ENCODE measurements at places on chromosomes 7 and 10.

- no peak for DNase-seq
Observed at GRCh38 chr7:25118048-25118753, 6.9 kb downstream of the CYCS start.

DNA sequence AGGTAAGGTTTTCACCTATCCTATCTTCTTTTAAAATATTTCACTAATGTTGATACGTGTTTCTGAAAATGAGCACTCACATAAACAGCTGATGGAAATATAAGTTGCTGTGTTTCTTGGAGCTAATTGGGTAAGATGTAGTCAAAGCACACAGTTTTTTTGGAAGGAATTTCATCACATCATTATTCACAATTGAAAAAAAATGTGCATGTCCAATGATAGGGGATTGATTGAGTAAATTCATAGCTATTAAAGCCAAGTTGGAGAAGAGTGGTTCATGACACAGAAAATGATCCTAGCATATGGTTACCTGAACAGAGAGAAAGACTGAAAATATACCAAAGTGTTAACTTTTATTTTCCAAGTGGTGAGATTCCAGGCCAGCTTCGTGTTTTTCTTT is 29.6 kb downstream of the GLI3 start:
- no peak for DNase-seq

DNA sequence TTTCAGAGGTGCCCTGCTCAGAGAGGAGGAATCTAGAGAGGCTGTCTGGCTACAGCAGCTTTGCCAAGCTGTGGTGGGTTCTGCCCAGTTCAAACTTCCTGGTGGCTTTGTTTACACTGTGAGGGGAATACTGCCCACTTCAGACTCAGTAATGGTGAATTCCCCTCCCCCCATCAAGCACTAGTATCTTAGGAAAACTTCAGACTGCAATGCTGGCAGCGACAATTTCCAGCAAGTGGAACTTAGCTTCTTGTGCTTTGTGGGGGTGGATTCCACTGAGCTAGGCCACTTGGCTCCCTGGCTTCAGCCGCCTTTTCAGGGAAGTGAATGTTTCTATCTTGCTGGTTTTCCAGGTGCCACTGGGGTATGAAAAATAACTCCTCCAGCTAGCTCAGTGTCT is 42.8 kb downstream of the CYP2C8 start:
- no peak for DNase-seq

DNA sequence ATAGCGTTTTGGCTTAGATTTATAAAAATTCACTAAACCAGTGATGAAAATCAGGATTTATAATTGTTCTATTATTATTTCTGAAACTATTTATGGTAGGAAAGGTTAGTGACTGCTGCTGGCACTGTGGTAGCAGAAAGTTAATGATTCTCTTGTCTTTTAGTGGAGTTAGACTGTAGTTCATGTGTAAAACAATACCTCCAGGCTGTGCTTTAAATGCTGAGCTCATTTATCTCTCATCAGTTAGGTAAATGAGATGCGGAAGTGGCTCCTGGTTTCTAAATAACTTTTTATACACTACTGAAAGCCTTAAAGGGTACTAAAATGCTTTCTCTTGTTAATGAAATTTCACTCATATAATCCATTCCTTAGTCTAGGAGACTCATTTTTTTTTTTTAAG is 326.8 kb upstream of the POT1 start:
- DNase-seq = no peak

GRCh38 chr7:42734568-42734967 is 177.3 kb downstream of the C7orf25 start:
- no peak for DNase-seq

- peak; percentile 44 for DNase-seq
Observed at GRCh38 chr10:92291921-92292845, 1.2 kb downstream of the MARCHF5 start.

GRCh38 chr10:76082232-76082631 is 650.8 kb downstream of the LRMDA start:
- DNase-seq = no peak

DNA sequence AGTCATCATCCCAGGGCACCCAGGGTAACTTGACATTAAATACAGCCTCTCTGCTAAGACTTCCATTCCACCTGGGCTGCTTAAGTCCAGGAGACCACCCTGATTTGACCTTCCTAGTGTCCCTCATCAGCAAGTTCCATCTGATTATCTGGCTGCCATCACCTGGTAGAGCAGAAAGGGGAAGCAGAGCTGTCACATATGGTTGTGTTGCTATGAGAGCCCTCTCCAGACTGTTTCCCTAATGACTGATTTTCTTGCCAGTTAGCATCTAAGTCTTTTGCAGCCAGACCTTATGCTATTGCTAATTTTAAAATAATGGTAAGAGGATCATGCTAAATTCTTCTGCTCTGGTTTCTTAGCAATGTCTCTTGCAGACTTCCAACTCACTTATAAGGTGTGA is 38.7 kb downstream of the KCNH2 start:
- no peak for DNase-seq

GRCh38 chr7:149093228-149093627 is 2.7 kb upstream of the ZNF786 start:
- DNase-seq = no peak

GRCh38 chr7:105132335-105132734 is 118.3 kb downstream of the KMT2E start:
- no peak for DNase-seq

DNA sequence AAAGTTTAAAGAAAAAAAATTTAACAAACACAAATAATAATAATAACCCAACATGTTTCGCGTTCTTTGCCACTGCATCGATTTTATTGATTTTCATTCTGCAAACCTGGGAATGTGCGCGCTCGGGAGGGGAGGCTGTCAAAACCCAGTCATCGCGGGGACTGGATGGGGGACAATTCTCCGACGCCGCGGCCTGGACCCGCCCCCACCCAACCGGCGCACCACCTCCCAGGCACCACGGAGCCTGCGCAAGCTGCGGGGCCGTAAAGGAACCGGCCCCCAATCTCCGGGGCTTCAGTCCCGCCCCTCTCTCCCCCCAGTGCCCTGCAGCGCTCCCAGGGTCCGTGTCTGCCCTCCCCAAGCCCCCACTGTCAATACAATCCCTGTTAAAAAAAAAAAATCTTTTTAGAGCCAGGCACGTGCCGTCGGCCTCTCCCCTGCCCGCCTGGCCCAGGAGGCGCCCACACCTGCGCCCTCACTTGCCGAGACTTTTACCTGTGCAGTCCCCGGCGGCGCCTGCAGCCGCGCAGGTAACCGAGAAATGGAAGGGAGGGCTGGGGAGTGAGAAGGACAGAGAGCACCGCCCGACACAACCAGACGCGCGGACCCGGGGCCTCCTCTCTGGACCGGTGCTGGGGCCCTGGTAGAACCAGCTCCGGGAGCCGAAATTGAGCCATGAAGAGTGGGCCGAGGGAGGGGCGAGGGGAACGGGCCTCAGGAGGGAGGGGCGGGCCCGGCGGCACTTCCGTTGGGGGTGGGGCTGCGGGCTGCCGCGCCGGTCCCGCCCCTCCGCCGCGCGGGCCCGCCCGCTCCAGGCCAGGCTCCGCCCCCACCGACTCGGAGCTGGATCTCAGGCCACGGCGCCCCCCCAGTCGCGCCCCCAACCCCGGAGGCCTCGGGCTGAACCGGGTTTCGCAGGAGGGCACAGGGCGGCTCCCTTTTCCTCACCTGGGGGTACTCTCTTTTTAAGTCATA is 7.6 kb upstream of the ZNF503 start:
- DNase-seq = no peak

DNA sequence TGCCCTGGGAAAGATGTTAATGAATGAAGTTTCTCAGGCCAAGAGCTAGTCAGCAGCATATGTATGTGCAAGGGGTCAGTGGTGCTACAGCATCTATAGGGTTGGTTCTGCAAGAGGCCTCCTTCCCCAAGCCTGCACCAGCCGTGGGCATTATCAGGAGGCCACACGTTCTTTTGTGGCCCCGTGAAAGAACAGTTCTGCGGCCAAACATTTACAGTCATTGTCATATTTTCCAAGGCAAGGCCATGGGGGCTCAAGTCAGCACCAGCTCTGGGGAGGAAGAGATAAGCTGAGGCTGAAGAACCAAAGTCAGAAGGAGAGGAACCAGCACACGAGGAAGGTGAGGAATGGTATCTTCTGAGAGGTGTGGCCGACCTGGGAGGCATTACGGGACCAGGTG is 54.4 kb upstream of the TMEM72 start:
- no peak for DNase-seq

- DNase-seq = no peak
Observed at GRCh38 chr10:54131833-54132232, 669.2 kb downstream of the PCDH15 start.

- no peak for DNase-seq
Observed at GRCh38 chr10:102634686-102635085, 9.6 kb upstream of the TRIM8 start.

GRCh38 chr10:122939856-122940543 is 14.0 kb downstream of the C10orf88 start:
- no peak for DNase-seq

GRCh38 chr7:20320322-20320721 is 10.4 kb upstream of the ITGB8 start:
- no peak for DNase-seq

- no peak for DNase-seq
Observed at GRCh38 chr7:20307901-20308300, 22.8 kb upstream of the ITGB8 start.

DNA sequence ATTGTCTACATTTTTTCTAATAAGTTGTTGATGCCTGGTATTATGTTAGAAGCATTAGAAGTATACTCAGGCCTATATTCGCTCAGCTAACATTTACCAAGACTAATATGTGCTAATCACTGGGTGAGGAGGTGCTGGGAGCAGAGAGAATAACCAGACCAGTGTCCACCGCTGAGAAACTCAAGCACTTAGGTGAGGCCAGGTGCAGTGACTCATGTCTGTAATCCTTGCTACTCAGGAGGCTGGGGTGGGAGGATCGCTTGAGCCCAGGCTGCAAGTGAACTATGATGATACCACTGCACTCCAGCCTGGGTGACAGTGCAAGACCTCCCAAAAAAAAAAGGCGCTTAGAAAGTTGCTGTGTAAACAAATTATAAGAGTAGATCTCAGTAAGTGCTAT is 182.2 kb upstream of the AOAH start:
- no peak for DNase-seq

- no peak for DNase-seq
Observed at GRCh38 chr7:65371468-65371867, 2.2 kb upstream of the ZNF92 start.
